AG04450 (cell line): ENCODE measurements at places on chromosomes 3 and 15.

- no peak for DNase-seq
These were observed 141.6 kb upstream of the SPRED1 start for GRCh38 chr15:38111070-38111469.

GRCh38 chr3:13492048-13492447, 11.9 kb downstream of the HDAC11 start:
- no peak for DNase-seq

- DNase-seq = no peak
These were observed 39.9 kb downstream of the C3orf80 start for GRCh38 chr3:160265088-160265487.

- DNase-seq = no peak
These were observed 66.3 kb downstream of the NEK10 start for GRCh38 chr3:27302891-27303290.

- DNase-seq = no peak
These were observed 537.5 kb upstream of the CCDC54 start for GRCh38 chr3:106839576-106840280.

- no peak for DNase-seq
These were observed 16.7 kb downstream of the SMAD3 start for GRCh38 chr15:67082007-67082536.

DNA sequence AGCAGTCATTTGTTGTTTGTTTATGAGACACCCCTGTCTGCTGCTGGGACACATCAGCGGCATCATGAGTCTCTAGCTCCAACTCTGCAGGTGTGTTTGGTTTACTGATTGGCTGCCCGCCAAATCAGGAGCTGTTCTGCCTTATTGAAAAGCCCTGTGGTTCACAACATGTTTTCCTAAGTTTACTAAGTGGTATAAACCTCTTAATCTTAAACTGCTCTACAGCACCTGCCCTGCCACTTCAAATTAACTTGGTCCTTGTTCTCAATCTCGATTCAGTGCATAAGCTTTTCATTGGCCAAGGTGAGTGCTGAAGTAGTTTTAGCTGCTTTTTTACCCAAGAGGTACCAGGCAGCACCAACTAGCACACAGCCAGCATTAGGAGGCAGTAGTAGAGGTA, 77.8 kb upstream of the WDR72 start:
- no peak for DNase-seq

DNA sequence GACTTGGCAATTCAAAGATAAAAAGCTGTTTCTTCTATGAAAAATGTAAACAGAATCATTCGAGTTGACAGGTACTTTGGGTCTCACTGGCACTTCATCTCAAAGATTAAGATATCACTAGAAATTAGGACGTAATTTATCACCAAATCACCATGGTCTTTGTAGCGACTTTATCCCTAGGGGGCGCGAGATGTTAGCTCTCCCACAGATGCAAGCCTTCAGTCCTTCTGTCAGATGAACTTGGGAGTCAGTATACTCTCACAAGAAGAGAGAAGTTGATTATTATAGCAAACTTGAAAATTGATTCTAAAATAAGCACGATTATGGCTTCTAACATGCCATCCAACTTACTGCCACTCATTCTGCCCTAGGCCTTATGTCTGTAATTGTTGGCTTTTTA, 150.3 kb downstream of the ALCAM start:
- DNase-seq = no peak
